ENCODE measurements at places on chromosomes 16 and 17. TPM values are rescaled to one million over a fixed set of nuclear protein-coding genes. Genes with fewer than 3 reads are reported as not detected.
A peak's percentile ranks its signal among the peaks of the same experiment; 100 is the strongest.

Gene UTS2R
- not detected for total RNA-seq

DNA sequence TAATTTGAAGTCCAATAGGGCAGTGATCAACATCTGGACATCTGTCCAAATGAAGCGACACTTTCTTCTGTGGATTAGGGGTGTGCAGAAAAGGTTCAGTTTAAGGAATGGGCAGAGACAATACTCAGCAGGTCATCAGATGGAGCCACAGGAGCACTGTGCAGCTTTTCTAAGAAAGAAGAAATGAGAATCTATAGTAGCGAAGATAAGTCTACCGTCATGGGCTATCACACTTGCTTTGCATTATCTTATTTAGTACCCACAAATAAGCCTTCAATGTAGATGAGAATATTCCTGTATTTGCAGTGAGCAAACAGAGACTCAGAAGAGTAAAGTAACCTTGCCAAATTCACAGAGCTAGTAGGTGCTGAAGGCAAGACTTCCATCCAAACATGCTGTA lies 412.0 kb upstream of the GOT2 start:
- no peak for DNase-seq

DNA sequence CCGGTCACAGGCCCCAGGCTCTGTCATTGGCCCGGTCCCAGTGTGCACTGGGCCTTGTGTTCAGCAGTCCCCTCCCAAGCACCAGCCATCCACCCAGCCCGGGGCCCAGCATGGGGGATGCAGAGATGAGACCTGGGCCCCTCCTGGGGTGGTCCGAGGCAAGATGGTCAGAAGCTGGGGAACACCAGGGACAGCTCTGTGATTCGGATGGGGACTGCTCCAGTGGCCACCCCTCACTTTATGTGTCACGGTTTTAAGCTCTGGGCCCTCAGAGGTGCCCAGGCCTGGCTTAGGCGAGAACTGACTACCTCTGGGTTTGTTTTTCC lies 92.0 kb upstream of the PLCG2 start:
- no peak for DNase-seq

- no peak for DNase-seq
These were observed 28.7 kb downstream of the HIC1 start for GRCh38 chr17:2083613-2084035.

DNA sequence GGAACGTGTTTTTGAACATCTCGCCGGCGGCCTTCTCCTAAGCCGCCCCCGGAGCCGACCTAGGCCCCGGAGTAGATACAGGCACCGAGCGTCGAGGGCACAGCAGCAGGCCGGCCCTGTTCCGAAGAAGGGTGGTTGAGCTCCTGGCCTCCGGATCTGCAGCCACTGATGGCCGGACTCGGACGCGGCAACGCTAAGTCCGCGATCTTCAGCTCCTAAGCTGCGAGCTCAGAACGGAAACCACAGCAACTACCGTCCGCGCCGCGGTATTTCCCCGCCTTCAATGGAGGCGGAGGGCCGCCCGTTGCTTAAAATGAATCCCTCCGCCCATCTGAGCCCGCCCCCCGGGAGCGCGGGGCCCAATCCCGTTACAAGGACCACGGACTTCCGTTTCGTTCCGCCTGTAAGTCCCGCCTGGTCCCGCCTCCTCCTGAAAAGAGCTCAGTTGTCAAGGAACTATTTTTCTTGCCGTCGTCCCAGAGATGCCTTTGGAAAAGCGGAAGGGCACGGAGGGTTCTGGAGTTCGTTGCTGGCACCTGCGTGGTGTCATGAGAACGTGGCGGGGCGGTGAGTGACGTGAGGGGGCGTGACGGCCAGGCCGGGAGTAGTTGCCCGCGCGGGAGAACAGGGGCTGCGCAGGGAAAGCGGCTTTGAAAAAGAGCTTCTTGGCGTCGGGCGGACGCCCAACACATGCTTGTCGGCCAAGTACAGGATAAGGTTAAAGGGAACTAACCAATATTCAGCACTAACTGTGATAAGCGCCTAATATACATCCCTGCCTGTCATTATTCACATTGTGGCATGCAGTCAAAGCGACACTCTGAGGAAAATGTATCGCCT lies at the start of gene CFAP20:
Gene CFAP20, minus strand, starts transcription at position 285 of the 840 bp plus-strand sequence. Its CDS starts 266 bp downstream, at position 19.
- DNase-seq, result peak; percentile 97

DNA sequence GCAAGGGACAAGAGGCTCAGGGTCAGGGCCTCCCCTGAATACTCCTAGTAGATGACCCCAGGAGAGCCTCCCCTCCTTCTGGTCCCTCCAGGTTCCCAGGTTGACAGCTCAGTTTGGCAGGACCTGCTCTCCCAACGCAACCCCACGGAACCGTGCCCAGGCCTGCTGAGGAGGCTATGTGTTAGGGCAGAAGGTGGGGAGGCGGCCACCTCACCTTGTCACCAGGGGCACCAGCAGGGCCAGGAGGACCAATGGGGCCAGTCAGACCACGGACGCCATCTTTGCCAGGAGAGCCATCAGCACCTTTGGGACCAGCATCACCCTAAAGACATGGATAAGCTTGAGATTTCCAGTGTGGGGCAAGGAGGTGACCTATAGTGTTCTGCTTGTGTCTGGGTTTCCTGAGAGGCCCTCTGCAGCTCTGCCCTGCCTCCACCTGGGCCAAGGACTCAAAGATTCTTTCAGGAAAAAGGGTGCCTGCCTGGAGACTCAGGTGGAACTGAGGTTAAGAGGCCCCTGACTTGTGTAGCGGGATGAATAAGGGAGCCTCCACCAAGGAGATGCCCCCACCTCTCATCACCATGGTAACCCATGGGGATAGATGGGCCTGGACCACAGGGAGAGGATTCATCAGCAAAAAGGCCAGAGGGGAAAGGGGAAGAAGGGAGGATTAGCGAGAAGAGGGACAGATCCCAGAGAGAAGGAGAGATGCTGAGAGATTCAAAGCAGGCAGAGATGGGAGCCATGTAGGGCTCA lies 10.7 kb downstream of the COL1A1 start:
- no peak for DNase-seq

Gene NOL3
- total RNA-seq, result 8.9 TPM

Gene CHST6
- total RNA-seq, result not detected

- no peak for DNase-seq
These were observed 410.4 kb upstream of the CDH5 start for GRCh38 chr16:65956100-65956499.
